ENCODE measurements at places on chromosomes 7 and 10.

DNA sequence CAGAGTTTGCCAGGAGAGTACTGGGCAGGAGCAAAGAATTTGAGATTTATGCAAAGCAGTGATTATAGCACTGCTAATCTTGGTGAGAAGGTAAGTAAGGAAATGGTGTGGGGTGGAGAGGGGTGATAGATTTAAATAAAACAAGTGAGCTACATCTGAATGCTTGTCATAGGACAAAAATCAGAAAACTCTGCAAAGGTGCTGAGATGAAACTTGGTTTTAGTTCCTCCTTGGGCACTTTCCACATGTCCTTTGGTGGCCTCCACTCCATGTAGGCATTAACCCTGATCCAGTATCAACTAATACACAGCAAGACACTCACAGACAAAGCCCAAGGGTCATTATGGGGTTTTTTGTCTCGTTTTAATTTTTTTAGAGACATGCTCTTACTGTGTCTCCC is 25.7 kb upstream of the FAM107B start:
- no peak for DNase-seq

DNA sequence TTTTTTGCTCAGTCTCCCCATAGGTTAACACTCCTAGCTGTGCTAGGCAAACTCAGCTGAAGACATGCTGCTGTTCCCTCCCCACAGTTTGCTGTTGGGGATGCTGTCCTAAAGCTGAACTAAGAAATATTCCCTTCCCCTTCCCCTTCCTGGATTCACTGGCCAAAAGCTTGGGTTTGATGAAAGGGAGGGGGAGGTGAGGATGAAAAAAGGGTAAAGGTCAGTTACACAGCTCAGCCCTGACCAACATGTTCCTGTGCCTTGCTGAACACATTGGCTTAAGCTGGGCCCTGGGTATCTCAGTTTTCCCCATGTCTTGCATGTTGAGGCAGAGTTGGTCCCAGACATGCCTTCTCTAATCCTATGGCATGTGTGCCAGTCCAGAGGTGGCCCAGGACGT is 15.3 kb downstream of the CCM2 start:
- no peak for DNase-seq

DNA sequence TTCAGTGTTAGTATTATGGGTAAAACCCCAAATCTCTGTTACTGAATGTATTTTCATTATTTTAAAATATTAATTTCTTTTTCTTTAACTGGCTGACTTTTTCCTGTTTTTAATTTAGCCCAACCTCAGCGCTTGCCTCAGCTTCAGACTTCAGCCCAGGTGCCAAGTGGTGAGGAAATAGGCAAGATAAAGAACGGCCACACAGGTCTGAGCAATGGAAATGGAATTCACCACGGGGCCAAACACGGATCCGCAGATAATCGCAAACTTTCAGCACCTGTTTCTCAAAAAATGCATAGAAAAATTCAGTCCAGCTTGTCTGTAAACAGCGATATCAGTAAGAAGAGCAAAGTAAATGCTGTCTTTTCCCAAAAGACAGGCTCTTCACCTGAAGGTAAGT is 57.5 kb downstream of the MDFIC start:
- no peak for DNase-seq

DNA sequence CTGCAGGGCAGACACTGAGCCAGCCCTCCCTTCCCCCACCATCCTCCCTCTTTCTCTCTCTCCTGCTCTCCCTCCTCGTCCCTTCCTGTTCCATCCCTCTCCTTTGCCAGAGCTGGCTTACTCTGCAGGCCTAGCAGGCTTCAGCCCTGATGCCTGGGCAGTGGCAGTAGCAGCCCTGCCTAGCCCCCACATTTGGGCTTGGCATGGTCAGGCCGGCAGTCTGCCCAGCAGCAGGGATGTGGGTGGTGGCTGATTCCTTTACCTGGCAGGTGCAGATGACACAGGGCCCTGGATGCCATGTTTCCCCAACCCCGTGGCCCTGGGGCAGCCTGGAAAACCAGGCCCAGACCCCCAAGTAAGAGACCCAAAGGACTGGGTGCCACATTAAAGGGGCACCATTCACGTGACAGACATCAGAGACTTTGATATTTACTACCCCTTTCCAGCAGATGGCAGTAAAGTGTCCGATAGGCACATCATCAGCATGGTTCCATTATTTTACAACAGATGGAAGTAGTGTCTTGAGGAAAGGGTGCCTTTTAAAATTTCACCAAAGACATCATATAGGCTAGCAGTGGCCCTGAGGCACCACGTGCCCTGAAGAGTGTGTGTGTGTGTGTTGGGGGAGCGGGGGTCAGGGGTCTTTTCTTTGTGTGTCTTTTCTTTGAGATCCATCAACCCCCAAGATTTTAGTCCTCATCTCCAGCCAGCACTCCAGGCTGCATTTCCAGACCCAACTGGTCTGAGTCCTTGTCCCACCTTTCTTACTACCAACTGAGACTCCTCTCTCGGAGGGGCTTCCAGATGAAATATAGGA is 5.9 kb downstream of the KCP start:
- DNase-seq, result no peak

GRCh38 chr7:13874783-13875182 is 114.7 kb downstream of the ETV1 start:
- DNase-seq, result no peak

DNA sequence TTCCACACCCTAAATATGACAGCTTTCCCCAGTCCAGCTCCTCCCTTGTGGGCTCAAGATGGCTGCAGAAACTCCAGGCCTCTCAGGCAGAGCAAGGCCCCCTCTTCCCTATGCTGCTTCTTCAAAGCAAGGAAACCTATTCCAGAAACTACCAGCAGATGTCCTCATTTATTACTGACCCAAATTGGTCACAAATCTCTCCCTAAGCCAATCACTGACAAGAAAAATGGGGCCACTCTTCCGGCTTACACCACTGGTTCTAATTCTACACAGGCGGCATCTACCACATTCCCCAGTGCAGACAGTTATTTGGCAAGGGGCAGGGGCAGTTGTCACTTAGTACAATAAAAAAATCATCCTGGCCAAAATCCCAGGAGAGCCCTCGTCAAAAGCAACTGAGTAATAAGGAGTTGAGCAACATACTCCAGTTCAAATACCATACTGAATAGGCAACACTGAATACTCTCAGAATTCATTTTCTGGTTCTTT is 150.4 kb downstream of the SFMBT2 start:
- no peak for DNase-seq

GRCh38 chr7:76430836-76431235 is 6.1 kb downstream of the ZP3 start:
- DNase-seq, result no peak

GRCh38 chr7:81883801-81884393 is 114.0 kb upstream of the HGF start:
- DNase-seq, result no peak

DNA sequence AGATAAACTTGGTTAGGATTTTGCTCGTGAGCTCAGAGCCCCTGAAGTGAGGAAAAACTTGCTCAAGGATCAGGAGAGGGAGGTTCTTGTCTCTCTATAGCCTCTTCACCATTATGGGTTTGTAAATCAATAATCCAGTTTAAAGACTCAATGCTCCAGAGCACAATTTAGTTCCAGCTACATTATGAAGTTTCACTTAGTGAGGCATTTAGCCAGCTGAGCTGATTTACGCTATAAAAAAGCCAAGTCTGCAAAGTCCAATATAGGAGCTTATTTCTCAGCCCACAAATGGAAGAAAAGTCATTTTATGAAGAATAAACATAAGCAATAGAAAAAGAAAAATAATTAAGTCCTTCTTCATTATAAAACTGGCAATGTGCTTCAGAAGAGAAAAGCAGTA is 130.6 kb downstream of the STRA8 start:
- no peak for DNase-seq

DNA sequence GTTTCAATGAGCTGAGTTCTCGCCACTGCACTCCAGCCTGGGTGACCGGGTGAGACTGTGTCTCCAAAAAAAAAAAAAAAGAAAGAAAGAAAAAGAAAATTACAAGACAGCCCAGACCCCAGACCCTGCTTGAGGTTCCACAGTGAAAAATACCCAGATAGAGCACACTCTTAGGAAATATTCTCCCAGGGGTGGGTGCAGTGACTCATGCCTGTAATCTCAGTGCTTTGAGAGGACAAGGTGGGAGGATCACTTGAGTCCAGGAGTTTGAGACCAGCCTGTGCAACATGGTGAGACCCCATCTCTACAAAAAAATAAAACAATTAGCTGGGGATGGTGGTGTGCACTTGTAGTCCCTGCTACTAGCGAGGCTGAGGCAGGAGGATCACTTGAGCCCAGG is 41.1 kb upstream of the GTF2IRD1 start:
- no peak for DNase-seq

GRCh38 chr7:19715499-19715898 is 6.7 kb upstream of the POLR1F start:
- no peak for DNase-seq

- no peak for DNase-seq
These were observed 20.6 kb upstream of the USP6NL start for GRCh38 chr10:11631890-11632587.

GRCh38 chr7:122070062-122070461 is 74.0 kb downstream of the AASS start:
- DNase-seq, result no peak

DNA sequence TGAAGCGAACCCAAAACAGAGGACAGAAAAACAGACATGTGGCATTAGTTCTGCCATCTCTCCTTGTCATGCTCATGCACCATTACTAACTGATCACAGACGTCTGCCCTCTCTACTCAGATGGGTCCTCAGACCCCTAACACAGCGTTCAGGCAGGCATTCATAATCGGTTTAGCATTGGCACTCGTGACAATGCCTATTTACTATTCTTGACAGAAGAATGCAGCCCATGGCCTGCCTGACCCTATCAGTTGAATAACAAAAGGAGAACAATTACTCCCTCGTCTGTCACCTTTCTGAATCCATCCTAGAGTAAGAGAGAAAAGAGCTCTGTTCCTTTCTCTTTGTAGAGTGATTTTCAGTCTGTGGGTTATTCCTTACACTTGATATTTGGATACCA is 194.6 kb upstream of the PHYHIPL start:
- no peak for DNase-seq

DNA sequence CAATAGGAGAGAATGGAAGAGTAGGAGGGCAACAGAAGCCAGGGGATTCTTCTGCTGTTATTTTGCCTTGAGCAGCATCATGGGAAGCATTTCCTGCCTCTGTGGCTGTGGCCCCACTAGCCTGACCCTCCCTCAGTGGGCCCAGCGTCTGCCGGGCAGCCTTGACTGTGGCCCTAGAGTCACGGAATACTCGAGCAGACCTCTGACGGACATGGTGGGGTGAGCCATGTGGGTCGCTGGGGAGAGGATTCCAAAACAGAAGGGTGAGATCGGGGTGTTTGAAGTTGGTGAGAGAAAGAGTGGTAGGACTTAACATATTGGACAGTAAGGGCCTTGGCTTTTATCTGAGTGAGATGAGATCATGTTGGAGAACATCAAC is 8.3 kb upstream of the PRKAG2 start:
- DNase-seq, result no peak

- DNase-seq, result no peak
These were observed 7.2 kb upstream of the LAMTOR4 start for GRCh38 chr7:100141555-100141949.

DNA sequence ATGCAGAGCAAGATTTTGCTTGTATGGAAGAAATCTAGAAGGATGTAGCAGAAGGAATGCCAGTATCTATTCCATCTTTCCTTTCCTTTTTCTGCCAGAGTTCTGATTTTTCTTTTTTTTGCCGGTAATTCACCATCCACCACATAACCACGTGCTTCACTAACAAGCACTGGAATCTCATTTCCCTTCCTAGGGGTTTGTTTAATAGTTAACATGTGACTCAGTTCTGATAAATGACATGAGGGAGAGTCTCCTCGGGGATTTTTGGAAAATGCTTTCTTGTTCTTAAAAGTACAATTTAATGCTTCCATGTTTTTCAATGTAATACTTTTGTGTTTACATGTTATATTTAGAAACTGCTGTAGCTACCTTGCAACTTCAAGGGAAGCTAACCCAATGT is 590.2 kb downstream of the SH2D4B start:
- DNase-seq, result no peak

DNA sequence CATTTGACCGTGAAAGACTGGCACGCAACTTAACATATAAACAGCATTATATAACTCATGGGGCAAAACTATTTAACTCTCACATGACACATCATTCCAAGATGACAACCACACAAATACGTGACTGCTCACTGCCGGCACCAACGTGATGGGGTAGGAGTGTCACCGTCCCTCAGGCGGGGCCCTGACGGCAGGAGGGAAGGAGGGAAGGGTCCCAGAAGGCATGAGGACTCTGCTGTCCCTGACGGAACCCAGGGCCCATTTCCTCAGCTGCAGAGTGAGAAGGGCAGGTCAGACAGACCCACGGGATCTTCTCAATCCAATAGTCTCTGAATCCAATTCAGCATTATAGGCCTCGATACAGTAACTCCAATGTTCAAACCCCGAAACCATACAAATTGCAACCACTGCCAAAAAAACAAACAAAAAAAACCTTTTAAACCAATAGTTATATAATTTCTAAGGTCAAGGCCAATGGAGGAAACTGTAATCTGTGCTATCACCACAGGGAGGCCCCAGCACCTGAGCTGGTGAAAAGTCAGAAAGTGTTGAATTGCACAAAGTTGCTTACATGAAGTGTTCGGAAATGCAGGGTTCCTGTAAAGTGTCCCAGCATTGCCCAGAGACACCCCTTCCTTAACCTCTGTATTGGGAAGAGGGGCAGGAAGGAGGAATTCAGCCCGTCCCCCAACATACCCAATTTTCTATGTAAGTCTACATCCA is 137.4 kb downstream of the TNS3 start:
- DNase-seq, result no peak

DNA sequence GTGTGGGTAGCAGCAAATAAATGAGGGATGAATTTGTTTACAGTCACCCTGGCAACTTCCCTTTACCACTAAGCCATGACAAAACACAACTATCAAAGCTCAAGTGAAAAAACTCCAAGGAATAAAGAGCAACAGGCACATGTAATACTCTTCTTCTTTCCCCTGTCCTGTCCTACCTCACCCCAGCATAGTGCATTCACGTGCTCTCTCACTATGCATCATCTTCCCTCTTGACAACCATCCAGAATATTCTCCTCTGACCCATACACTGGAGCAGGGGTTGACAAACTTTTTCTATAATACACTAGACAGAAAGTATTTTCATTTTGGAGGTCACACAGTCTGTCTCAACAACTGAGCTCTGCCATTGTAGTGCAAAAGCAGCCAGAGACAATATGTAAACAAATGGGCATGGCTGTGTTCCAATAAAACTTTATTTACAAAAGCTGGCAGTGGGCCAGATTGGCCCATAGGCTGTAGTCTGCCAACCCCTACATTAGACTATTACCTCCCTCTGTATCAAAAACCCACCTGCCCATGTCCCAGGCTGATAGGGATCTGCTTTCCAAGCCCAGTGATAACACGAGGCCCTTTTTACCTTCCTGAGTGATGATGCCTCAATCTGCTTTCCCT is 354.5 kb downstream of the FGFR2 start:
- no peak for DNase-seq

Measured in cortex of kidney (tissue), 1 donor.